ENCODE measurements at places on chromosomes 5 and 9.
A peak's percentile ranks its signal among the peaks of the same experiment; 100 is the strongest.

GRCh38 chr5:128549496-128549895, 11.5 kb upstream of the FBN2 start:
- no peak overlapping the region for H3K27ac ChIP-seq
- no peaks in the 10 kb centered on the region for H3K27me3 ChIP-seq
- H3K4me3 ChIP-seq = no peak overlapping the region
- peaks cover 11% of the 10 kb centered on the region for H3K4me1 ChIP-seq
- no peak for DNase-seq
- H3K36me3 ChIP-seq = peaks cover 25% of the 10 kb centered on the region

GRCh38 chr9:93225417-93225816, 41.5 kb downstream of the WNK2 start:
- H3K4me3 ChIP-seq = no peak overlapping the region
- H3K27ac ChIP-seq = no peak overlapping the region
- no peaks in the 10 kb centered on the region for H3K36me3 ChIP-seq
- DNase-seq = no peak

DNA sequence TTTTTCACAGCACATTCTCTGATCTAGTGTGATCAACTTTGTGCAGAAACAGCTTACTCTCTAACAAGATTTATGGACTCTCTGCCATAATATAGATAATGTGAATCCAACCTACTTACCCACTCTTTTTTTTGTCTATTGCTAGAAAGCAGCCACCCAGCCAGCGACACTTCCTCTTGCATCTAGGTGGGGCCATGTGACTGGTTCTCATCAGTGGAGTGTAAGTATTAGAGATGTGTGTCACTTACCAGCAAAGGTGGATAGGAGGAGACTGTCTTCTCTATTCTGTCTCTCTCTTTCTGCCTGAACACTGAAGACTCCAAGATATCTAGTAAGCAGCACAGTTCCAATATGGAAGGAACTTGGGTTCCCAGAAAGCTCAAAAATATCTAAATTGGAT, 174.8 kb downstream of the MCTP1 start:
- no peaks in the 10 kb centered on the region for H3K27me3 ChIP-seq
- DNase-seq = no peak
- H3K36me3 ChIP-seq = no peaks in the 10 kb centered on the region
- H3K4me1 ChIP-seq = peaks cover 9% of the 10 kb centered on the region

- no peak overlapping the region for H3K27ac ChIP-seq
- no peaks in the 10 kb centered on the region for H3K36me3 ChIP-seq
- DNase-seq = no peak
- peaks cover 3% of the 10 kb centered on the region for H3K27me3 ChIP-seq
- no peak overlapping the region for H3K4me3 ChIP-seq
Measured at GRCh38 chr5:77920359-77921058, 144.4 kb upstream of the TBCA start.

DNA sequence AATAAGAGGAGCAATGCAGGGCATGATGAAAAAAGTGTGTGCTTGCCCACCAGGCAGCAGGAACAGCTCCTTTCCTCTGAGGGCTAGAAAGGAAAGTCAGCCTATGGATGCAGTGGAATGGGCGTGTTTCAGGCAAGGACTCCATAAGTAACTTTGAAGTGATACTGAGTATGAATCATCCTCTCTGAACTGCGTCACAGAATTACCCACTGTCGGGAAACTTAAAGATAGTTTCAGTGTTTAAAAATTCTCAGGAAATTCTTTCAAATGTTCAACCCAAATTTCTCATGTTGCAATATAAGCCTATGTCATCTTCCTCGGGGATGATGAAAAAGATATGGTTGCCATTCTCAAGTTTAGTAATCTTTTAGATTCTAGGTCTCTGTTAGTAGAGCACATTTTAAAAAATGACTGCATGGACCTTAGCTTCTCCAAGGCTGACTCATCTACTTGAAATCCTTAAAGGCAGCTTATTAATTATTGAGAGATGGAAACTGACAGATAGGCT, 27.7 kb downstream of the PTCD2 start:
- peaks cover 35% of the 10 kb centered on the region for H3K36me3 ChIP-seq
- H3K27me3 ChIP-seq = no peaks in the 10 kb centered on the region
- H3K4me1 ChIP-seq = peaks cover 8% of the 10 kb centered on the region
- H3K4me3 ChIP-seq = no peak overlapping the region
- DNase-seq = no peak

DNA sequence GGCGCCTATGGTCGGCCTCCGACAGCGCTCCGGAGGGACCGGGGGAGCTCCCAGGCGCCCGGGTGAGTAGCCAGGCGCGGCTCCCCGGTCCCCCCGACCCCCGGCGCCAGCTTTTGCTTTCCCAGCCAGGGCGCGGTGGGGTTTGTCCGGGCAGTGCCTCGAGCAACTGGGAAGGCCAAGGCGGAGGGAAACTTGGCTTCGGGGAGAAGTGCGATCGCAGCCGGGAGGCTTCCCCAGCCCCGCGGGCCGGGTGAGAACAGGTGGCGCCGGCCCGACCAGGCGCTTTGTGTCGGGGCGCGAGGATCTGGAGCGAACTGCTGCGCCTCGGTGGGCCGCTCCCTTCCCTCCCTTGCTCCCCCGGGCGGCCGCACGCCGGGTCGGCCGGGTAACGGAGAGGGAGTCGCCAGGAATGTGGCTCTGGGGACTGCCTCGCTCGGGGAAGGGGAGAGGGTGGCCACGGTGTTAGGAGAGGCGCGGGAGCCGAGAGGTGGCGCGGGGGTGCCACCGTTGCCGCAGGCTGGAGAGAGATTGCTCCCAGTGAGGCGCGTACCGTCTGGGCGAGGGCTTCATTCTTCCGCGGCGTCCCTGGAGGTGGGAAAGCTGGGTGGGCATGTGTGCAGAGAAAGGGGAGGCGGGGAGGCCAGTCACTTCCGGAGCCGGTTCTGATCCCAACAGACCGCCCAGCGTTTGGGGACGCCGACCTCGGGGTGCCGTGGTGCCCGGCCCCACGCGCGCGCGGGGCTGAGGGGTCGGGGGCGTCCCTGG, 561 bp downstream of the DAPK1 start:
- peak overlapping the region; percentile 92 for H3K4me3 ChIP-seq
- DNase-seq = peak; percentile 69
- H3K4me1 ChIP-seq = peaks cover 41% of the 10 kb centered on the region
- H3K27ac ChIP-seq = peak overlapping the region; percentile 69
- H3K27me3 ChIP-seq = peaks cover 3% of the 10 kb centered on the region
- H3K36me3 ChIP-seq = peaks cover 11% of the 10 kb centered on the region

- no peak for DNase-seq
- no peak overlapping the region for H3K27ac ChIP-seq
- H3K36me3 ChIP-seq = no peaks in the 10 kb centered on the region
Measured at GRCh38 chr5:110836851-110837250, 98.0 kb downstream of the SLC25A46 start.

DNA sequence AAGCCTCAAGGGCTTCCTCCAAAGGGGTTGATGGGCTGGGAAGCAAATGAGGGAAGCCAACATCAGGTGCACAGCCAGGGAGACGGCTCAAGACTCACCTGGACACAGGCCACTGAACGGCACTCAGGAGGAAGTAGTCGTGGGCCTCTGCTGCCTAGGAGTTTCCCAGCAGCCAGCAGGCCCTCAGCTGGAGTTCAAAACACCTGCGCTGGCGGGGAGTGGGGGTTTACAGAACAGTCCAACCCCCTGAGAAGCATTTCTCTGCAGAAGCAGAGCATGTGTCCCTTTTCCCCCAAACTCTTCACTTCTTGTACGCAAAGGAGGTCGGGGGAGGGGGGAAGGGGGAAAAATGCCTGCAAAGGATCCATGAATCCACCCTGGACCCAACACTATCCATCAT, 2.3 kb downstream of the WHRN start:
- no peak for DNase-seq
- no peaks in the 10 kb centered on the region for H3K36me3 ChIP-seq
- H3K4me1 ChIP-seq = peaks cover 55% of the 10 kb centered on the region
- peak overlapping the region; percentile 66 for H3K4me3 ChIP-seq
- peaks cover 17% of the 10 kb centered on the region for H3K27me3 ChIP-seq

GRCh38 chr9:137461663-137462395, 2.7 kb upstream of the NSMF start:
- H3K27me3 ChIP-seq = no peaks in the 10 kb centered on the region
- peak; percentile 90 for DNase-seq
- H3K36me3 ChIP-seq = no peaks in the 10 kb centered on the region
- no peaks in the 10 kb centered on the region for H3K4me1 ChIP-seq
- H3K4me3 ChIP-seq = peak overlapping the region; percentile 40

Measured in WTC11 (cell line).